ENCODE measurements at places on chromosomes 6 and 20. TPM values are rescaled to one million over a fixed set of nuclear protein-coding genes. Genes with fewer than 3 reads are reported as not detected.

The TAP2 gene
- 11.3 TPM for total RNA-seq

The CRIP3 gene
- not detected for total RNA-seq

The PRND gene
- total RNA-seq: not detected

The FAM184A gene
- total RNA-seq: 0.49 TPM

The ARMH2 gene
- not detected for total RNA-seq

The ECT2L gene
- not detected for total RNA-seq

Data from mesangial cell (primary cell).